Stimulated activated CD4-positive, alpha-beta T cell treated with anti-CD3 and anti-CD28 coated beads, Interleukin-1b, Interleukin-23, amount 100 ng/mL, for 1 hour (primary cell): ENCODE measurements at places on chromosomes 6 and 20.

- no peak for DNase-seq
These were observed 6.4 kb downstream of the PLTP start for GRCh38 chr20:45905505-45906079.

DNA sequence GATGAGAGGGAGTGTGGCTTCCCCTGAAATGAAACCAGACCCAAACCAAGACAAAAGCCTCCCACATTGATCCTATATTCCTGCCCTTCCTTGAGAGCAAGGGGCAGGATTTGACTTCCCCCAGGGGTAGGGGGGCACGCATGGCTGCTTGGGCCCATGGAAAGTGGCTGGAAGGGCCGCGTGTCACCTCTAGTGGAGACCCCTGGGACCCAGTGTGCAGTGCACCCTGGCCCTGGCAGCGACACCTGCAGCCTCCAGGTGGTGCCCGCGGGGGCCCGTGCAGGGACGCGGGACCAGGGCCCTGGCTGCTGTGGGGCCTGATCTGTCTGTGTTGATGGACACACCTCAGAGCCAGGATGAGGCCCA is 18.0 kb upstream of the SLCO4A1 start:
- DNase-seq: no peak

DNA sequence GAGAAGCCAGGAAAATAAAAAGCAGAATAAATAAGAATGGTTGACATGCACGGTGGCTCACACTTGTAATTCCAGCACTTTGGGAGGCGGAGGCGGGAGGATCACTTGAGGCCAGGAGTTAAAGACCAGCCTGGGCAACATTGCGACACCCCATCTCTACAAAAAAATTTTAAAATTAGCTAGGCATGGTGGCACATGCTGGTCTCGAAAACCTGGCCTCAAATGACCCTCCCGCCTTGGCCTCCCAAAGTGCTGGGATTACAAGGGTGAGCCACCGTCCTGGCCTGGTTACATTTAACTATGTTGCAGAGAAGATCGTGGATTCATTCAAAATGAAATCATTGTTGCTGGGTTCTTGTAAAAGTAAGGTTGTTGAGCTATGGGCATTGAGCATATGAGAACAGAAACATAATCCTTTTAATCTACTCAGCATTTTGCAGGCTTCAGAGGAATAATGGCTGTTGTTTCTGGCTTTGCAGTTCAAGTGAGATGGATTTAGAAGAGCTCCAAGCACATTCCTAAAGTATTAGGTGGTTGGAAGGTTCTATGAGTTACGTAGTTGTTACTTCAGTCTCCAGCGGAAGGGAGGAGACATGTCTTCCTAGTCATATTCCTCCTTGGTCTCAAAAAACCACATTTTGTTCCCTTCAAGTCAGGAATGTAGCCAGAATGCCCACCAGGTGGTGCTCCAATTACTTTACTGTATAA is 45.6 kb upstream of the RAB23 start:
- DNase-seq: no peak

DNA sequence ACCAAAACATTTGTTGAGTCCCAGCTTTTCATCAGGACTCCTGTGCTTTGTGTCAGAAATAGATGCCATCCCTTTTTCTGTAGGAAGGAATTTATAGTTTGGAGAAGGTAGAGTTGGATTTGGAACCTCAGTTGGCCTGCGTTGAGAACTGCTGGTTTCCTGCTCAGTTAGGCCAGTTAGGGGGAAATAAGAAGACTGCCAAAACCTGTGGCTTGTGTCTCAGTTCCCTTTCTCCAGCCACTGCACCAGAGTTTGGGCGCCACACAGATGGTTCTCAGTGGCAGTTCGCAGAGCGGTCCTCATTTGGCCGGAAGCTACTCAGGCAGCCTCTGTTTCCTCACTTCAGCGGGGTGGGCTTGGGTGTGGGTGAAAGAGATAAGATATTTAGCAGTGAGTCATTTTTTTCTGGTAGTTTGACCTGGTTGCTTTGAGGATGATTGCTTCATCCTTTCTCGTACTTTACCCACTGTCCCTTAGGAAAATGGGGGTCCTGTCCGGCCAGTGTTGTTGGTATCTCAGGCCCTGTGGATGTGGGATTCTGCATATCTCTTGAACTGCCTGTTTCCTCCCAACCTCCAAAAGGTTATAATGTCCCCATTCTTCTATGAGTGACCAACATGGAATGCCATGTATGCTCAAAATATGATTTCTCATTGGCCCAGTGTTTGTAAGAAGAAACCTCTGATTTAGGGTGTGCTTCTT is 53.7 kb downstream of the JARID2 start:
- DNase-seq: no peak

DNA sequence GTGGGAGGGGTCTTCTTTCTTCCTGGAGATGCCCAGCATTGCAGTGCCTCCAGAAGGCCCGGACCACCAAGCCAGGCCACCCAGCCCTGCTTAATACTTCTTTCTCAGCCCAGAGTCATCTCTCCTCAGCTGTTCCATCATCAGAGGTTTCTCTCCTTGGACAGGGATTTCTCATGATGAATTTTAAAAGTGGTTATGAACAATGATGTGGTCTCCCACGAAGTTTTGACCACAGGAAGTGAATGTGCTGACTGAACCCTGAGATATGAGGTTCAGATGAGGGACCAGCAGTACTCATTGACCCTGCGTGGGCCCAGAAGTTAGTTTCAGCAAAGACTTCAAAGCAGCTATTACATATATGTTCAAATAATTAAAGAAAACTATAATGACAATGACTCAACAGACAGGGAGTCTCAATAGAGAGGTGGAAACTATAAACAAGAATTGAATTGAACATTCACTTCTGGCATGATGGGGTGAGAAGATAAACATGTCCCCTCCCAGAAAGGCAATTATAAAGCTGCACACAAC is 114.5 kb upstream of the SLC22A16 start:
- DNase-seq: no peak

GRCh38 chr6:140538926-140539325 is 1164.5 kb upstream of the CITED2 start:
- no peak for DNase-seq

- DNase-seq: no peak
These were observed 229.8 kb downstream of the TMEM242 start for GRCh38 chr6:157093536-157093935.

- no peak for DNase-seq
These were observed 62.0 kb upstream of the BCLAF1 start for GRCh38 chr6:136351518-136352110.

- no peak for DNase-seq
These were observed 23.5 kb downstream of the TM9SF4 start for GRCh38 chr20:32132911-32133549.

- no peak for DNase-seq
These were observed 131.8 kb downstream of the QRSL1 start for GRCh38 chr6:106761160-106761559.

GRCh38 chr6:49030251-49031020 is 432.6 kb downstream of the MMUT start:
- no peak for DNase-seq

GRCh38 chr6:138115877-138116660 is 8.8 kb upstream of the PERP start:
- no peak for DNase-seq

DNA sequence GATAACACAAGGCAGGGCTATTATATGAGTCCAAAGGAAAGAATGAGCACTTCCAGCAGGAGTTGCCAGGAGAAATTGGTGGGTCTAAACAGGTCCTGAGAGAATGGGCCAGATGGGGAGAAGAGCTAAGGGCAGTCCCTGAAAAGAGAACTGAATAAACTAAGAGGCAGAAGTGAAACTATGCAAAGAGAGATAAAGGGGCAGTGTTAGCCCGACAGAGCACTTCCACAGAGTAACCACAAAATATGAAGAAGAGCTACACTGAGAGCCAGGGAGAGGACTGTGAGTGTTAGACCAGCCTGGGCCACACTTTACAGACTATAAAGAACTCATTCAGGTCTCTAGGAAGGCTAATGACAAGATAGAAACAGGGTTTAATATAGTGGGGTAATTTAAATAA is 43.8 kb downstream of the RALGAPA2 start:
- DNase-seq: no peak

DNA sequence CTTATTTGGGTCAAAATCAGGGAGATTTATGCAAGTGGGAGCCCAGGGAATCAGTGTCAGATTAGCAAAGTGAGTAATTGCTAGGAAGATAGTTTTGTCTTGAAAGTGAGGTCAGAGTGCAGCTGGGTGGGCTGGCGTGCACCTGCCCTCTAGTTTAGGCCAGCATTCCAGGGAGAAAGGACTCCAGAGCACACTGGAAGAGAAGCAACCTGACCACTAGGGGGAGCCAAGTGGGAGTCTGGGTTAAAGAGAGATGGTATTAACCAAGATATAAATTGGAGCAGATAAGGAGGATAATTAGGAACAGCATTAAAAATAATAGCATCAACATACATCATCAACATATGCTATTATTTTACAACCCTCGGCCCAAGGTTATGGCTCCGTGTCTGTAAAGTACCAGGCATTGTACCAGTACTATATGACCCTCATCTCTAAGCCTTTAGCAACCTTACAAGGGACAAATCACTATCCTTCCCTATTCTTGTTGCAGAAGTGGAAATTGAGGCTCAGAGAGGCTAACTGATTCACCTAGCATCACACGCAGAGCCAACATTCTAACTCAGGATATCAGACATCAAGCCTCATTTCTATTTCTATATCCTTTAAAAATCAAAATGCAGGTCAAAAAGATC is 57.8 kb downstream of the SLC2A10 start:
- DNase-seq: no peak

GRCh38 chr6:138538390-138539031 is 39.2 kb upstream of the NHSL1 start:
- DNase-seq: no peak

- DNase-seq: no peak
These were observed at the start of gene COL9A3 for GRCh38 chr20:62816884-62817873. Gene COL9A3 (plus strand): TSS chr20:62817050. CDS start chr20:62817065, 15 bp downstream.

DNA sequence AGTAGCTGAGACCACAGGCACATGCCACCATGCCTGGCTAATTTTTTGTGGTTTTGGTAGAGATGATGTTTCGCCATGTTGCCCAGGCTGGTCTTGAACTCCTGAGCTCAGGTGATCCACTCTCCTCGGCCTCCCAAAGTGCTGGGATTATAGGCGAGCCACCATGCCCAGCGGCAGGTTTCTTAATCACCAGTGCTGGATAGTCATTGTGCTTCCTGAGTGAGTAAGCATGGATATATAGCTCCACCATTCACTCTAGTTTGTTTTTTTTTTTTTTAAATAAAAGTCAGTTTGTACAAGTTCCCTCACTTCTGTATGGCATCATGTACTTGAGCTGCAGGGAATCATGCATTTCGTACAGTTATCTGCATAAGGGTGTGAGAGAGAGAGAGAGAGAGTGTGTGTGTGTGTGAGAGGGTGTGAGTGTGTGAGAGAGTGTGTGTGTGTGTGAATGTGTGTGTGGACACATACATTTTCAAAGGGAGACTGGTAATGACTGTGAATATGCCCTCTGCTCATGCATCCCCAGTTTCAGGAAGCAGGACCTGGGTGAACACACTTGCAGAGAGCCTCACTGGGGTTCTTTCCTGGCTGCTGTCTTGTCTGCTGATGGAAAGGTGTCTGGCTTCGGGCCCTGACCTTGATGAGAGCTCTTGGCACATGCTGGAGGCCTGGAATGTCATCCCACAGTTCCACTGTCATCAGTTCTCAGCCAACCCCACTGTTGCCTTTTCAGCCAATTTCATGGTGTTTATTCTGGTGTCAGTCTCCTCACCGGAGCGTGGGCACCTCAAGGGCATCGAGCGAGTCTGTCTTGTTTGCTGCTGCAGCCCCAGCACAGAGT is 65.0 kb upstream of the XRN2 start:
- DNase-seq: no peak

GRCh38 chr6:34281702-34282334 is 33.0 kb upstream of the SMIM29 start:
- no peak for DNase-seq

- no peak for DNase-seq
These were observed 31.3 kb downstream of the GPRC6A start for GRCh38 chr6:116797585-116797984.

DNA sequence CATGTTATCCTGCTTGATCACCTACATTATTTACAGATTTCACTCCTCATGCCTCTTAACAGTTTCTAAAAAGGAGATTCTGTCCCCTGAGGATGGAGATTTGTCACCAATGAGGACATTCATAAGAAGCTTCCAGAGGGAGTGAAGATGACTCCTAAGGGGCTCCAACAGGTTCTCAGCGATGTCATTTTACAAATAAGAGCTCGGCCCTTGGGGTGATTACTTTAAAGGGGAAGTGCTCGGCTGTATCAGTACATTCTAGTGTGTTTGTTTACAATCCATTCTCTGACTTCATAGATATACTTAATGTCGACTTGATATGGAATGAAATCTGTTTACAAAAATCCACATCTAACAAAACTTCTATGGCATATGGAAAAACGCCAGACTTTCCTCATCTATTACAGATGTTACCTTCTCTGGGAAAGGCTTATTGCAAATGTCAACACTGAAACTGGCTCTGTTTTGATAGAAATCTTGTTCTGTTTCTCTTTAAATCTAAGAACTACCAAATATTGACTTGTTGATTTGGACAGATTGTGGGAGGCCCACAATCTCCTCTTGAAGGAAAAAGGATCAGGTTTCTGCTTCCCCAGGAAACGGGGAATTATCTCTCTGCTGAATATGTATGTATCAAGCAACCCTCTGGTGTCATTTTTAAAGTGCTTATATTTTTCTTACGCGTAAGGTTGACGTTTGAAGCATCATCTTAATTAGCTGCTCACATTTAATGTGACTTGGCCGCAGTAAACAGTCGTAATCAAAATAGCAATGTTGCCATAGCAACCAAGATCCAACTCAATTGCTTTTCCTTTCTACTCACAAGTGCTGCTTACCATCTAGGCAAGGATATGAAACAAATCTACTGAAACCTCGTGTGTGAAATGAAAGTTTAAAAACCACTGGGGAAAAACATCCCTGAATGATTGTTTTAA is 95.7 kb downstream of the SHLD1 start:
- no peak for DNase-seq
